AG08396 (cell line): ENCODE measurements at places on chromosomes 6 and 20.

GRCh38 chr6:34145161-34146020 lies 496 bp downstream of the GRM4 start:
- peak; percentile 73 for DNase-seq

DNA sequence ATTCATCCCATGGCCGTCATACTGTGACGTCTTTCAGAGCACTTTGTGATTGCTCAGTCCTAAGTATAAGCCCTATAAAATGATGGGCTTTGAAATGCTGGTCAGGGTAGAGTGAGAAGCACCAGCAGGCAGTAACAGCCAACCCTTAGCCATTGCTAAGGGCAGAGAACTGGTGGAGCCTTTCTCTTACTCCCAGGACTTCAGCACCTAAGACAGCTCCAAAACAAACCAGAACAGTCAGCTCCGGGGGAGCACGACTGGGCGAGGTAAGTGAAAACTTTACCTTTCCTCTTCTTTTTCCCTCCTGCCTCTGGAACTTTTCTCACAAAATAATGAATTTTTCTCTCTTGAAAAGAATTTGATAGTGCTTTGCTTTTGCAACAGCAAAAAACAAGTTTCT lies at the start of gene VIP:
Gene VIP (plus strand): TSS at position 104 of the 400 bp plus-strand sequence. CDS start 1,381 bp downstream, outside the sequence.
- peak; percentile 29 for DNase-seq

DNA sequence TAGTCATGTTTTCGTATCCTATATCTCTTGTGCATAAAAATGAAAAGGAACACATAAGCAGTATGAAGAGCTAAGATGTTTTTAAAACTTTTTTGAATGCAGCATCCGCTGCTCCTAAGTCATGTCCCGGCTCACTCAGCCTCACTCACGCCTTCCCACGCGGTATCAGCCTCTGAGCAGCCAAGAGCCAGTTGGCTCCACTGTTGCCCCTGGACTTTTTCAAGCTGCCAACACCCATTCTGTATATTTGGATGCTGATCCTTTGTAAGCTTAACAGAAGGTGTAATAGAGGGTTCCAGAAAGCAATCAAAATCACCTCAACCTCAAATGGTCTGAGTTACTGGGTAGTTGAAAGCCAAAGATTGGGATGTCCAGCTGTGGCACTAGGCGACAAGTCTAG lies 139.3 kb downstream of the TTLL2 start:
- DNase-seq, result no peak

DNA sequence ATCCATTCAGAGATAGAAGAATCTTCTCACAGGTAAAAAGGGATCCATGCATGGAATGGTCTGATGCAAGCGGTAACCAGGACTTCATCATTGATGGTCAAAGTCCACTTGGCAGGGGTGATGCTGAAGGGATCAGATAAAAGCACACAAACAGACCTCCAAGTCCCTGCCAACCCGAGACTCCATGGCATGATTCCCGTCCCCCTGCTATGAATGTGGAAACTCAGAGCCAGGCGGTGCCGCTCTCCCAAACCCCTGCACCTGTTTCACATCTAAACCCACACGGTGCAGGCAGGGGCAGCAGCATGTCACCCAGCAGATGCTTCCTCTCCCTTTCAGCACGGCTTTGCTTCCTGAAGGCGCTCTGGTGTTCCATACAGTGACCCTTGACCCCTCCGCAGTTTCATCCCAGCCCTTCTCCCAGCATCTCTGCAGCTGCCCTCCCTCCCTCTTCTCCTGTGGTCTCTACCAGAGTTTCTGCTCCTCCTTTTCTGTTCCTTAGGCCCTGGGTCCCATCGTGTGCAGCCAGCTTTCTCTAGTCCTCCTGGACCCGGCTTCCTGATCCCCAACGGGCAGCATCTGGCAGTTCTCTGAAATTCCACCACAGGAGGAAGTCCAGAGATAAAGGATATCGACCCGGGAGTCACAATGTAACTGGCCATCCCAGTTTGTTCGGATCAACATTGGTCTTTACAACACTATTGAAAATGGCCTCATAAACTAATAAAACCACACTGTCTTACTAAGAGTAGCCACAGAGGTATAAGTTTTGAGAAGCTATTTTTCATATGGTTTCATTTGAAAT lies 235.0 kb downstream of the TTLL2 start:
- no peak for DNase-seq

- no peak for DNase-seq
Measured at GRCh38 chr6:65908065-65908464, 201.0 kb upstream of the EYS start.

DNA sequence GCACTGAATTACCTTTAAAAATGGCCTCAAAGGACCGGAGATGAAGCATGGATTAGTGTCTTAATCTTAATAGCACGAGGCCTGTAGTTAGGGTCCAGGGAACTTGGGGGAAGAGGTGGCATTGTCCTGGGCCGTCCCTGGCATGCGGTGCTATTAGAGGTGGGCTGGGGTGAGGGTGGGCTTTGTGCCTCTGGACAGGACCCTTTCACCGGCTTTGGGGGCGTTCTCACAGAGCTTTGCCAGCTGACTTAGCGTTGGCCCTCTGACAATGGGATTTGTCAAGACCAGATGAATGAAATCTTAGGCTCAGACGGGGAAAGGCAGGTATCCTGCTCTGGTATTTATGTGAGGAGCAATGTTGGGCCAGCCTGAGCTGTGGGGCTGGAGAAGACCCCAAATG lies 59.6 kb downstream of the ERMARD start:
- no peak for DNase-seq

DNA sequence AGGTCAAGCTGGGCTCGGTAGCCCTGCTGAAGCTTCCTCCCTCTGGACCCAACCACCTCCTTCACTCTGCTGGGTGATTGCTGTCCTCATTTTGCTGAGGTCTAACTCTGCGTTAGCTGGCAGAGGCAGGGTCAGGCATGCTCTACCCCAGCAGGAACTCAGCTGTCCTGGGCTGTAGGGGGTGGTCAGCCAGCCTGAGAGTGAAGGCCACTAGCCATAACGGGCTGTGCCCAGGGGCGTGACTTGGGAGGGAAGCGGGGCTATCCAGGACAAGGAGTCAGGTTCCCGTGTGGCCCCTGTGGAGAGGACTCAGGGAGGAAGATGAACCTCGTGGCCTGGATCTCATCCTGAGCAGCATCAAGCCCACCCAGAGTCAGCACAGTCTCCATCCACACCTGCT lies 761 bp downstream of the CST5 start:
- no peak for DNase-seq

DNA sequence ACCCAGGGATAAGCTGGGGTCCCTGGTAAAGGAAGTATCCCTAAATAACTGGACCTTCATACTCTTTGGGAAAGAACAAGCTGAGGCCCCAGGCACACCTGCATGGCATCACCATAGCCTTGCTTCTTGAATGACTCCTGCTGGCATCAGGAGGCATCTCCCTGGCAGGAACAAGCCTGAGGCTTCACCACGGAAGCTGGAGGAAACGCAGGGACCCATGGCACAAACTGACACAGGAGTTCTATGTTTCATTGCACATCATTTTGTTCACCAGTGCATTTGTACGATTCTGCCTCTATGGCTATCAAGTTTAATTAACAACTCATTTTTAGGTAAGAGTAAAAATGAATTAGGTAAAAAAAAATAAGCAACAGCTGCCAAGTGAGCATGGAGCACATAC lies 619 bp upstream of the PDE7B start:
- no peak for DNase-seq

- no peak for DNase-seq
Measured at GRCh38 chr6:159533016-159533415, 160.0 kb downstream of the SOD2 start.

DNA sequence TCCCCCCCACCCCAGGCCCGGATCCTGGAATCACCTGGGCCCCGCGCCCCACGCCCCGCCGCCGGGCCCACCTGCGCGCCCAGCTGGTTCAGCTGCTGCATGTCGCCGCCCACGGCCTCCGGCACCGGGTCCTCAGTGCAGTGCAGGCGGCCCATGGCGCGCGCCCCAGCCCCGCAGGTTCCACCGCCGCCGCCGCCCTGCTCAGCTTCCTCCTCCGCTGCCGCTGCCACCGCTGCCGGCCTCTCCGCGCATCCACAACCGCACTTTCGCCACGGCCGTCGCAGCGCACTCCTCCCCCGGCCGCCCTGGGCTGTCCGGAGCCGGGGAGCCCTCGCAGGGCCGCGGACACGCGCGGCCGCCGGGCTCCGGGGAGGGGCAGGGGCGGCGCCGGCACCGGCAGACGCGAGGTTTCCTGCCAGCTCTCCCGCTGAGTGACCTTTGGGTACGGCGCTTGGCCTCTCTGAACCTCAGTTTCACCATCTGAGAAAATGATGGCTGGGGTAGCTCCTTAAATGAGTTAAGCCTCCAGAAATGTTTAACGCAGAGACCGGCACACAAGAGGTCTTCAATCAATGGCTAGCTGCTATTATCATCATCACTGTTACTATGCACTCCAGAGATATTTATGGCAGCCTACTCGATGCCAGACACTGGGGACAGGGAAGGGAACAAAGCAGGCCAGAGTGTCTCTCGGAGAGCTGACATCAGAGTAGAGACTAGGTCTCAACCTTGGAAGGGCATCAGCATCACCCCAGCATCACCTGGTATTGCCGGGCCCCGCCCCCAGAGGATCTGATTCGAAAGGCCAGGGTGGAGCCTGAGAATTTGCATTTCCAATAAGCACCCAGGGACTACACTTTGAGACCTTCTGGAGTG lies at the start of gene COMMD7:
Gene COMMD7 (minus strand): TSS at position 231 of the 876 bp plus-strand sequence. CDS start 76 bp downstream, at position 155.
- peak; percentile 69 for DNase-seq

- no peak for DNase-seq
Measured at GRCh38 chr6:130840050-130840449, 12.8 kb downstream of the SMLR1 start.

DNA sequence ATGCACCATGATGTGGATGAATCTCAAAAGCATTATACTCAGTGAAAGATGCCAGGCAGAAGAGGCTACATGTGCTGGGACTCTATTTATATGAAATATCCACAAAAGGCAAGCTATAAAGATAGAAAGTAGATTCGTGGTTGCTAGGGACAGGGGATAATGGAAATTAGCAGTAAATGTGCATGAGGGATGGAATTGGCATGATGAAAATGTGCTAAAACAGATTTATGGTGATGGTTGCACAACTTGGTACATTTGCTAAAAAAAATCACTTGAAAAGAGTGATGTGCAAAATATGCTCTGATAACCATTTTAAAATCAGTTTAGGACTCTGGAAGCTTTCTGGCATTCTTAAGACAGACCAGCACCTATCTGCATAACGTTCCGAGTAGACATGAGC lies 61.6 kb downstream of the ALDH8A1 start:
- no peak for DNase-seq

- DNase-seq, result no peak
Measured at GRCh38 chr20:25544734-25545133, 40.6 kb downstream of the NINL start.

DNA sequence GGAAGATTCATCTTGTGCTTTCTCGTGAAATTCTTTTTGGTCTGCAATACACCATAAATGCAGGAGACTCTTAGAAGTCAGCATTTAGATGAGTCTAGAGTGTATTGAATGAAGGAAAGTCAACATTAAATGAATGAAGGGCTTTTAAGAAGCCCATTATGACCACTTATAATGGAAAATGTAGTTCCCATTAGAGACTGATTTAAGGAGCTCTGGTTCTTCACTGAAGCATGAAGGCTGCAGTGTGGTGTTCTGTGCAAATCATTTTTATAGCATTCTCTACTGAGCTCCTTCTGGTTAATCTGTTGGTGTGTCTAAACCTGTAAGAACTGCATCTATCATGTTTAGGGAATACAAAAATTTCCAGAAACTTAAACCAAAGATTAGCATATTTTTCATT lies 19.7 kb downstream of the NCOA7 start:
- no peak for DNase-seq

- peak; percentile 57 for DNase-seq
Measured at GRCh38 chr20:62752671-62753501, 43.4 kb upstream of the MRGBP start.

DNA sequence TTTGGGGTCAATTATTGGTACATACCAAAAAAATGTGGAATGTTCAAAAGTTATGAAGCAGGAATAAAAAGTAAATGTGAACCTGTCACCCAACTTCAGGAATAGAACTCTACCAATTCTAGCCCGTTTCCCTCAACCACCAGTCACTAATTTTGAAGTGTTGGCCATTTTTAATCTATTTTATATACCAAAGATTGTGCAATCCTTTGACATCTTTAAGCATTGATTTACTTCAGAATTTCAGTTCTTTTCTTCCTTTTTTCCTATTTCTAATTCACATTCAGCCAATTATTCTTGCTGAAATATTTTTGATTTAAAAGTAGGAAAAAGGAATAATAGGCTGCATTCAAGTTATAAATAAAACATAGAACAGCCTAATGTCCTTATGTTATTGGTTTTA lies 46.9 kb upstream of the SMIM28 start:
- DNase-seq, result no peak

DNA sequence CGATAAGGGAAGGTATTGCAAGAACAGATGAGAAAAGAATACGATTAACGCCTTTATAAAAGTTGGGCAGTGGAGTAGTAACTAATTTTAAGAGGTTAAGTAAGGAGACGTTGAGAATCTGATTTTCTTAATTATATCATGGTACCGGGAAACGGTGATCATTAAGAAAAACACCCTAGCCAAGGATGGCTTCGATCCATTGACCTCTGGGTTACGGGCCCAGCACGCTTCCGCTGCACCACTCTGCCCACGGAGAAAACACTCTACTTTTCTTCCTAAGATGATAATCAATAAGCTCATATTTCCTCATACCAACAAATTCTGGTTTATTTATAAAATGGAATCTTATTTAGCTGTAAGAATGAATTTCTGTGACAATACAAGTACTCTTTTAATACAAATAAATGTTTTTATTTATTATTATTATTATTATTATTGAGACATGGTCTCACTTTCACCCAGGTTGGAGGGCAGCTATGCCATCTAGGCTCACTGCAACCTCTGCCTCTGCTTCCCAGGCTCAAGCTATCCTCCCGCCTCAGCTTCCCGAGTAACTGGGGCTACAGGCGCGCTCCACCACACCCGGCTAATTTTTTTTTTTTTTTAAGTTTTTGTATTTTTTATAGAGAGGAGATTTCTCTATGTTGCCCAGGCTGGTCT lies 8.3 kb downstream of the POM121L2 start:
- peak; percentile 31 for DNase-seq

DNA sequence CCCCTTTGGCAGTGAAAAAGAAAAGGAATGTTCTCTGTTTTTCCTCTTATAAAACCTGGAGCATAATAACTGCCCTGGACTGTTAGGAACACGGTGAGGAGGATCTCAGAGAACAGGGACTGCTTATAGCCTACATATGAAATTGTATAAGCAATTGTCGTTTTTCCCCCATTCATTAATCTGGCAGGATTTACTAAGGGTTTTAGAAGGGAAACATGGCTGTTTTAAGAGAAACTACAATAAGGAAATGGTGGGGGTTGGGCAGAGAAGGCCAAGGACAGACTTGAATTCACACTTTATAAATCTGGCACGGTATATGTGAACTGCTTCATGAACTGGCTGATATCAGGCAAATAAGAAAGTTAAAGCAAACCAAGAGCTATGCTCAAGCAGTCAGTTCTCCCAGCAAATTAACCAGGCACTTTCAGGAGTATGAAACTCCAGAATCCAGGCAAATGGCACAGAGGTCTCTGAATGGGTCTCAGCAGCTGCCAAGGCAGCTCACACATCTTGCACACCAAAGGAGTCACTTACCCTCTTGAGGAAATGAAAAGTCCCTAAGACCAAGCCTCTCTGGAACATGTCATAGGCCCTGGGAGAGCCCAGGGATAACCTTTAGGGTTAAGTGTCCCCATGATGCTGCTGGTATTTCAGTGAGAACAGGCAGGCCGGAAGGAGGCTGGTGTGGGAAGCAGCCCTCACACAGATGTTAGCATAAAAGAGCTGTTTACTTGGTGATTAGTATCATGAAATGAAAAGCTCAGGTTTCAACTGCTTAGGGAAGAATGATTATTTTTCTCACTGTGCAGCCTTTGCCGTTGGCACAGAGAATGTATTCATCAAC lies 260.5 kb upstream of the MARCKS start:
- no peak for DNase-seq
